ENCODE measurements at places on chromosomes 7 and 10. TPM values are rescaled to one million over a fixed set of nuclear protein-coding genes. Genes with fewer than 3 reads are reported as not detected.

Gene SUN3
- total RNA-seq: not detected

Gene HOXA5
- total RNA-seq: not detected

Gene PON1
- not detected for total RNA-seq

Gene TLX1
- not detected for total RNA-seq

Gene PCDH15
- total RNA-seq: 0.15 TPM

Gene FAM237B
- not detected for total RNA-seq

Gene EBF3
- 0.26 TPM for total RNA-seq

Gene EVX1
- total RNA-seq: not detected

Gene AOC1
- 0.48 TPM for total RNA-seq

Gene FOXP2
- 0.43 TPM for total RNA-seq

Gene TET1
- total RNA-seq: 68.5 TPM

Gene PPP1R17
- 2.5 TPM for total RNA-seq

Gene KIAA1217
- total RNA-seq: 13.6 TPM

Gene TAS2R40
- not detected for total RNA-seq

Gene UCN3
- total RNA-seq: not detected

Gene MSRB2
- 9.6 TPM for total RNA-seq

Gene NAT16
- total RNA-seq: 0.84 TPM

Gene LDB3
- 0.43 TPM for total RNA-seq

Gene TDRD1
- 0.92 TPM for total RNA-seq

Gene ABCB4
- 0.60 TPM for total RNA-seq

Gene TFEC
- total RNA-seq: not detected
